ENCODE measurements at places on chromosomes 4 and X. TPM values are rescaled to one million over a fixed set of nuclear protein-coding genes. Genes with fewer than 3 reads are reported as not detected.

The MTHFD2L gene
- 8.1 TPM for total RNA-seq

- no peak for DNase-seq
- H3K27ac ChIP-seq = no peak overlapping the region
- peaks cover 16% of the 10 kb centered on the region for H3K4me1 ChIP-seq
- no peaks in the 10 kb centered on the region for H3K36me3 ChIP-seq
- no peak overlapping the region for H3K4me3 ChIP-seq
These were observed 217.9 kb upstream of the MAB21L2 start for GRCh38 chr4:150363721-150364688.

The TRIM61 gene
- 1.2 TPM for total RNA-seq

GRCh38 chr4:26032142-26032541 lies 118.1 kb downstream of the SMIM20 start:
- peaks cover 12% of the 10 kb centered on the region for H3K4me1 ChIP-seq
- no peak for DNase-seq
- no peaks in the 10 kb centered on the region for H3K36me3 ChIP-seq
- H3K4me3 ChIP-seq = no peak overlapping the region
- peaks cover 13% of the 10 kb centered on the region for H3K27me3 ChIP-seq

- H3K36me3 ChIP-seq = no peaks in the 10 kb centered on the region
- no peak overlapping the region for H3K4me3 ChIP-seq
- DNase-seq = no peak
- H3K27me3 ChIP-seq = no peaks in the 10 kb centered on the region
- H3K4me1 ChIP-seq = no peaks in the 10 kb centered on the region
- H3K27ac ChIP-seq = no peak overlapping the region
These were observed 31.4 kb upstream of the ARSH start for GRCh38 chrX:2974961-2975360.

DNA sequence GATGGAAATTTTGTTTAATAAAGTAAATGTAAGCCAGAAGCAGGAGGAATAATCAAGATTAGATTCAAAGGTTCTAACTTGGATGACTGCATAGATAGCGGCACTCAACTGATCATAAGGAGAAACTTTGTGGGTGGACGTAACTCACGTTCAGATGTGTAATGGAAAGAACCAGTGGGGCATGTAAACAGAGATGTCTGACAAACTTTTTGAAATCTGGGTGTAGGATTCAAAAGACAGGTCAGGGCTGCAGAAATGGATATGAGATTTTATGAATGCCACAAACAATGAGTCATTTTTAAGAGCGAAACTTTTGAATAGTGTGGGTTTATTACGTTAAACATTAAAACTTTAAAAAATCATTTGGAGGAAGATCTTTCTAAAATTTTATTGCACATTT lies 375.6 kb downstream of the GBA3 start:
- H3K27me3 ChIP-seq = no peaks in the 10 kb centered on the region
- no peak overlapping the region for H3K4me3 ChIP-seq
- no peak for DNase-seq
- no peaks in the 10 kb centered on the region for H3K4me1 ChIP-seq
- no peak overlapping the region for H3K27ac ChIP-seq

DNA sequence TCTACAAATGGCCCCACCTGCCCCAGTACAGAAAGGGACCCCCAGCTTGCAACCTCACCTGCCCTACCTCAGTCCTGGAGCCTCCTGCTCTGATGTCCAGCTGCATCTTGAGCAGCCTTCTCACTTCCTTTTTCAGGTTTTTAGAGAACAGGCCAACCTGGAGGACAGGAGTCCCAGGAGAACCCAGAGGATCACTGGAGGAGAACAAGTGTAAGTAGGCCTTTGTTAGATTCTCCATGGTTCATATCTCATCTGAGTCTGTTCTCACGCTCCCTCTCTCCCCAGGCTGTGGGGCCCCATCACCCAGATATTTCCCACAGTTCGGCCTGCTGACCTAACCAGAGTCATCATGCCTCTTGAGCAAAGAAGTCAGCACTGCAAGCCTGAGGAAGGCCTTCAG lies 3.6 kb downstream of the MAGEA11 start:
- no peaks in the 10 kb centered on the region for H3K4me1 ChIP-seq
- H3K27ac ChIP-seq = no peak overlapping the region
- H3K27me3 ChIP-seq = no peaks in the 10 kb centered on the region

- H3K27me3 ChIP-seq = no peaks in the 10 kb centered on the region
- no peak for DNase-seq
- H3K36me3 ChIP-seq = no peaks in the 10 kb centered on the region
- no peaks in the 10 kb centered on the region for H3K4me1 ChIP-seq
These were observed 322.9 kb downstream of the RAPGEF2 start for GRCh38 chr4:159425737-159426305.

- no peak overlapping the region for H3K27ac ChIP-seq
- DNase-seq = peak; percentile 49
- no peak overlapping the region for H3K4me3 ChIP-seq
- H3K4me1 ChIP-seq = no peaks in the 10 kb centered on the region
- H3K27me3 ChIP-seq = no peaks in the 10 kb centered on the region
- no peaks in the 10 kb centered on the region for H3K36me3 ChIP-seq
These were observed 82.0 kb downstream of the PLS3 start for GRCh38 chrX:115642895-115643530.

DNA sequence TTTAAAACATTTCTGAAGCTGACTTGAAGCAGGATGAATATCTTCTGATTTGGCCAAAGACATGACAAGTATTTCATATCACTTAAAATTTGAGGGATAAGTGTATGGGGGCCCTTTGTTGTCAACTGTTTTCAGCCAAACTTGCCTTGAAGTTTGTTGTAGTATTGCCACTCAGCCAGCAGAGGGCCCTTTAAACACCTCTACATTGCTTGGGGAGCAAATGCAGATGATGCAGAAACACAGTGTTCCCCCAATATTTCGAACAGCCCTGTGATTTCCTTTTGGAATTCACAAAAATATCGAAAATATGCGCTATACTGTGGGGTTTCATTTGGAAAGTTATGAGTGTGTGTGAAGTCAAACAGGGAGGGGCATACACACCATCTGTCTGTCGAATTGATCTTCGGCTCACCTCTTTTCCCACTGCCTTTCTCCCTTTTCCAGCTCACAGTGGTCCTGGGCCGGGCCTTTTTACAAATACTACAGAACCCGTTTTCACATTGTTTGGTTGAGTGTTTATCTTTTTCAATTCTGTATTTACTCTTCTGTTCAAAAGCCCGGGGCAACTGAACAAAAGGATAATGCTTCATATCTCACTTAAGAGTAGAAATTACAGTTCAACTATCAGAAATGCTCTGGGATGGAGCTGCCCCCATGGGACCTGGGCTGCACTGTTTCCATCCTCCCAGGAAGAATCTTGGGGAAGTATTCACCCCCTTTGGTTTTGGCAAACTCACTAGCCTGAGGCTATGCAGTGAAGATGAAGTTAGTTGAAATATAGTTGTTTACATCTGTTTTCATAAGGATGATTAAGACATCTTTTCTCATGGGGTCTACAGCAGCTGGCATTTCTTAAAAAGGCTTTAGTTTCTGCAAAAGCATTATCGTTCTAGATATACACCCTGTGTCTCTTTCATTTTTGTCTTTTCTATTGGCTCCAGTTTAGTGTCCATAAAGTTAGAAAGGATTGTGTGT lies 137.6 kb downstream of the EGF start:
- no peak overlapping the region for H3K4me3 ChIP-seq
- no peak overlapping the region for H3K27ac ChIP-seq
- peak; percentile 65 for DNase-seq
- H3K27me3 ChIP-seq = no peaks in the 10 kb centered on the region
- H3K4me1 ChIP-seq = peaks cover 4% of the 10 kb centered on the region
- no peaks in the 10 kb centered on the region for H3K36me3 ChIP-seq

DNA sequence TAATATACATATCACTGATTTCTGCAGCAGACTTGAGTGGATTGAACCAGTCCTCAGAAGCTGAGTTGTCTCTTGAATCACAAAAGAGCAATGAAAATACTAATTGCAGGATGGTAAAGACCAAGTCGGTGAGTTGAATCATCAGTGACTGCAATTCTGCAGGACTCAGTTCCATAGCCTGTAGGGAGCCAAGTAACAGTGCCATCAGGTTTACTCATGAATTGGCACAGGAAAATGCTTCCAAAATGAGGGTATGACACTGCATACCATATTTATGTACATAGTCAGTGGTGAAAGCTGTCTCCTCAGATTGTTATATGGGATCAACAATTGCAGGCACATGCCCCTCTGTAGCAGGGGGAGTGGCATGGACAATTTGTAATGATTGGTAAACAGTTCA lies 192.8 kb downstream of the CCNG2 start:
- no peaks in the 10 kb centered on the region for H3K4me1 ChIP-seq
- no peak overlapping the region for H3K4me3 ChIP-seq
- no peaks in the 10 kb centered on the region for H3K36me3 ChIP-seq
- no peak overlapping the region for H3K27ac ChIP-seq

DNA sequence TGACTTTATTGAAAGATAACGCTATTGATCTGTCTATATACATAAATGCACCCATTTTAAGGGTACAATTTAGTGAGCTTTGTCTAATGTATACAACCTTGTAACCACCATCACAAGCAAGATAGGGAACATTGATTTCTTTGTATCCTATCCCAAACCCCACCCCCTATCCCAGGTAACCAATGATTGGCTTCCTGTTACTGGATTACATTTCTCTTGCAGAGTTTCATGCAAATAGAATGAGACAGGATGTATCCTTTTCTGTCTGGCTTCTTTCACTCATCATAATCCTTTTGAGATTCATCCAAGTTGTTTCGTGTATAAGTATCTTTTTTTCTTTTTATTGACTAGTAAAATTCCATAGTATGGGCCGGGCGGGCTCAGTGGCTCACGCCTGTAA lies 1.6 kb upstream of the GRIPAP1 start:
- peak overlapping the region; percentile 63 for H3K27ac ChIP-seq
- no peaks in the 10 kb centered on the region for H3K27me3 ChIP-seq
- H3K4me3 ChIP-seq = peak overlapping the region; percentile 55
- peaks cover 19% of the 10 kb centered on the region for H3K36me3 ChIP-seq
- H3K4me1 ChIP-seq = peaks cover 21% of the 10 kb centered on the region
- no peak for DNase-seq

GRCh38 chrX:115561605-115562479 lies 868 bp downstream of the PLS3 start:
- no peaks in the 10 kb centered on the region for H3K36me3 ChIP-seq
- peaks cover 16% of the 10 kb centered on the region for H3K27me3 ChIP-seq
- H3K4me3 ChIP-seq = peak overlapping the region; percentile 60
- peak; percentile 12 for DNase-seq
- no peak overlapping the region for H3K27ac ChIP-seq
- H3K4me1 ChIP-seq = no peaks in the 10 kb centered on the region

DNA sequence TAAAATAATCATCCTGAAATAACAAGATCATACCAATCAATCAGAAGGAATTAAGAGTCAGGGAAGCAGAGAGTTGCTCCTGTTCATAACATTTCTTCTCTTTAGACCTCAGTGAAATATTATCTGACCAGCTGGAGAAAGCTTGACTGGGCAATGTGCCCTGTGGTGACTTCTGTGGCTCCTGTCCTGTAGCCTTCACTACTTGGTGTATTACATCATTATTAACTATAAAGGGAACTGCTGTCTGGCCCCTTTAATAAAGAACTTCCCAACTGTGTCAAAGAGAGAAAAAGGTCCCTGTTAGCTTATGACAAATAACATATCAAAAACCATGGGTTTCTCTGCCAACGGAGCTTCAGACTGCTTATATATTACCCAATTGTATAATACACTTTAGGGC lies 18.0 kb downstream of the OPHN1 start:
- DNase-seq = no peak
- no peak overlapping the region for H3K27ac ChIP-seq
- H3K27me3 ChIP-seq = peaks cover 2% of the 10 kb centered on the region
- H3K4me3 ChIP-seq = no peak overlapping the region
- no peaks in the 10 kb centered on the region for H3K4me1 ChIP-seq

DNA sequence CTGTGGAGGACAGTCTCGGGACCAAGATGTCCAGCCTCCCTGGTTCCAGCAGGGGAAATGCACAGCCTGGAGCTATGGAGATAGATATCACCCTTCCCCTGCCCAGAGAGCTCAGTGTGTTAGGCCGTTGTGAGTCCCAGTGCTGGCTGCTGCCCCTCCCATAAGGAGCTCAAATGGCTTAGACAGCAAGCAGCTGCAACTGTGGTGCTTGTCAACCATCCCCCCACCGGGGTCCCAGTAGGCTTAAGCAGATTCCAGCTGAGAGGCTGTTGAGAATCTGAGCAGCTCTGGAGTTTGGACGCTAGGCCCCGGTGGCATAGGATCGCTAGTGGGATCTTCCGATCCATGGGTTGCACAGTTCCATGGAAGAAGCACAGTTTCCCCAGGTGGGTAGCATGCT lies 181.8 kb upstream of the POF1B start:
- H3K27ac ChIP-seq = no peak overlapping the region
- no peak for DNase-seq
- no peaks in the 10 kb centered on the region for H3K4me1 ChIP-seq
- no peaks in the 10 kb centered on the region for H3K36me3 ChIP-seq
- no peaks in the 10 kb centered on the region for H3K27me3 ChIP-seq

GRCh38 chrX:123337886-123338639 lies 154.0 kb downstream of the GRIA3 start:
- H3K27ac ChIP-seq = no peak overlapping the region
- no peak overlapping the region for H3K4me3 ChIP-seq
- H3K36me3 ChIP-seq = no peaks in the 10 kb centered on the region
- DNase-seq = no peak
- H3K4me1 ChIP-seq = no peaks in the 10 kb centered on the region

DNA sequence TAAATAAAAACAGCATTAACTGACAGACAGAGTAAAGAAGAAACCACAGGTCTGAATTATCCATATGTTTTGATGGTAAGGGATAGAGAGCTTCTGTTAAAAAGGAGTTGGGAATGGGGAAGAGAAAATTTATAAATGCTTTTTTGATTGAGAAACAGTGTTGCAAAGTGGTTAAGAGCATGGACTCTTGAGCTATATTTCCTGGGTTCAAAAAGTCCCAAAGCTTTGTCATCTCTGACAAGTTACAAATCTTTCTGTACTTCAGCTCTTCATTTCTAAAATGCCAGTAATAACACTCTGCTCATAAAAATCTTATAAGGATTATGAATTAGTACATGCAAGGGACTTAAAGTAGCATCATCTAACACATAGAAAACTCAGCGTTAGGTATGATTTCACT lies 62.2 kb downstream of the N4BP2 start:
- H3K27me3 ChIP-seq = no peaks in the 10 kb centered on the region
- no peak for DNase-seq
- H3K4me1 ChIP-seq = peaks cover 39% of the 10 kb centered on the region

The SPATA4 gene
- not detected for total RNA-seq

- no peaks in the 10 kb centered on the region for H3K27me3 ChIP-seq
- DNase-seq = no peak
- no peaks in the 10 kb centered on the region for H3K36me3 ChIP-seq
- no peaks in the 10 kb centered on the region for H3K4me1 ChIP-seq
These were observed 157.0 kb downstream of the FRAS1 start for GRCh38 chr4:78214078-78214477.

- DNase-seq = peak; percentile 71
- peak overlapping the region; percentile 97 for H3K27ac ChIP-seq
- H3K36me3 ChIP-seq = peaks cover 29% of the 10 kb centered on the region
These were observed 828 bp downstream of the MCUB start for GRCh38 chr4:109560687-109561461.
